ENCODE measurements at places on chromosomes 16 and 17.
A peak's percentile ranks its signal among the peaks of the same experiment; 100 is the strongest.

DNA sequence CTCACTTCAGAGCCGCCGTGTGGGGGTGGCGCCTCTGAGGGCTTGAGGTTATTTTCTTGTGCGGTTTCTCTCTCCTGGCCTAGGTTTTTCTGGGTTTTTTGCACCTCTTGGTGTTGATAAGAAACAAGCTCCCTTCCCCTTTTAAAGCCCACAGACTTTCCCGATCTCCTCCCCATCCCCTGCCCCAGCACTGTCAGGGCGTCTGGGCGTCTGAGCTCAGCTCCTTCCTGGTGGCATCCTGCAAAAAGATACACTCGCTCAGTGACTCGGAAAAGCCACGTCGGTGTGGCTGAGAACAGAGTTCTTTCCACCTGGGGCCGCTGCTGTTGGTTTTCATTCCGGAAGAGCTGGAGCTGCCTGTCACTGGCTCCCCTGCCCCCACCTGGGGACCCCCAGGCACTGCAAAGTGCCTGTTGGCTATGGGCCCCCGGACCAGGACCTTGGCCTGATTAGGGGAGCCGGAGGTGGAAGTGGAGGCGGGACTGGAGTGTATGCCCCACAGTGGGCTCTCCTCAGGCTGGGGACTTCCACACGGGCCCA, 14.5 kb downstream of the BAIAP2 start:
- DNase-seq = no peak

DNA sequence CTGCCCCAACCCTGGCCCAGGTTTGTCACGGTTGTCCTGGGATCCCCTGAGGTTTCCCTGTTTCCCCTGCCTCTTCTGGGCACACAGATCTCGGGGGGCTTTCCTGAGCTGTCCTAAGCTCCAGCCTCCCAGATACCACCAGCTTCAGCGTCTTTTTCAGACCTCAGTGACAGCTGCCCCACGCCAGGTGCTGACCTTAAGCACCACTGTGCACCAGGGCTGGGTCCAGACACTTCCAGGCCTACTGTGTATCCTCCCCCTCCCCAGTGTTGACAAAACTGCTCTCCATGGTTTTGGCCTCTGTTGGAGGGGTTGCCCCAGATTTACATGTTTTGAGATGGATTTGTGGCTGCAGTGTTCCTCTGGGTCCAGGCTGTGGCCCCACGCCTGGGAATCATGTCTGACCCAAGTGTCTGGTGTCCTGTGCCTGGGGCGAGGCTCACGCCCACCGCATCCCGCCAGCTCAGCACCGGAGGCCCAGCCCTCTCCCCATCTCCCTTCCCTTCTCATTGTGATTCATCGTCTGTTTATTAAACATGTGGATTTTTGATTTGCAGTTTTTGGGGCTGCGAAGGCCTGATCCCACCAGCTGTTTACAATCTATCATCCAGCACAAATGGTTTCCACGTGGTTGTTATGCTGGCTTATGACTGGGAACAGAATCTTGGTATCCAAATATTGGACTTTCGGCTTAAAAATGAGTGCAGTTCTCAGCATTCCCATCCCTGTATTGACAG, 82.1 kb downstream of the METRNL start:
- peak; percentile 95 for DNase-seq

DNA sequence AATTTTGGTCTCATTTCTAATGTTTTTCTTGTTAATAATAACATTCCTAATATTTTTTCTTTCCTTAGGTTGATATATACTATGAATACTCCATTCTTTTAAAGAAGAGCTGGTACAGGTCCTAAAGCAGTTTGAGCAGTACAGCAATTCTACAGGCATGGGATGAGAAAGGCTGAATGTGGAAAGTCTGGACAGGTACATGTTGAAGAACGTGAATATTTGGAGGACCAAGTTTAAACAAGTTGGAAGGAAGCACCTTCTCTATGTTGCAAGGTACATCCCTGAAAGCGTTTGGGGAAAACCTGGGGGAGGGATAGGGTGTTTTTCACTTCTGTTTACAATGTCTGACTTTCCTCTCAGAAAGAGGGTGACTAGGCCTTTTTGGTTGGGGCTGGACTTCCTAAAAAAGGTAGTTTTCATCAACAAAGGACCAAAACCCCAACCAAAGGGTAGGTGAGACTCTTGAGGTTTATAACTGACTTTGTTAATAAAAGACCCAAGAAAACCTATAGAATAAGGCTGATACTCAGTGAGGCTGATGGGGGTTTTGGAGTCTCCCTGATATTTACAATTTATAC, 95.9 kb upstream of the AXIN2 start:
- no peak for DNase-seq

DNA sequence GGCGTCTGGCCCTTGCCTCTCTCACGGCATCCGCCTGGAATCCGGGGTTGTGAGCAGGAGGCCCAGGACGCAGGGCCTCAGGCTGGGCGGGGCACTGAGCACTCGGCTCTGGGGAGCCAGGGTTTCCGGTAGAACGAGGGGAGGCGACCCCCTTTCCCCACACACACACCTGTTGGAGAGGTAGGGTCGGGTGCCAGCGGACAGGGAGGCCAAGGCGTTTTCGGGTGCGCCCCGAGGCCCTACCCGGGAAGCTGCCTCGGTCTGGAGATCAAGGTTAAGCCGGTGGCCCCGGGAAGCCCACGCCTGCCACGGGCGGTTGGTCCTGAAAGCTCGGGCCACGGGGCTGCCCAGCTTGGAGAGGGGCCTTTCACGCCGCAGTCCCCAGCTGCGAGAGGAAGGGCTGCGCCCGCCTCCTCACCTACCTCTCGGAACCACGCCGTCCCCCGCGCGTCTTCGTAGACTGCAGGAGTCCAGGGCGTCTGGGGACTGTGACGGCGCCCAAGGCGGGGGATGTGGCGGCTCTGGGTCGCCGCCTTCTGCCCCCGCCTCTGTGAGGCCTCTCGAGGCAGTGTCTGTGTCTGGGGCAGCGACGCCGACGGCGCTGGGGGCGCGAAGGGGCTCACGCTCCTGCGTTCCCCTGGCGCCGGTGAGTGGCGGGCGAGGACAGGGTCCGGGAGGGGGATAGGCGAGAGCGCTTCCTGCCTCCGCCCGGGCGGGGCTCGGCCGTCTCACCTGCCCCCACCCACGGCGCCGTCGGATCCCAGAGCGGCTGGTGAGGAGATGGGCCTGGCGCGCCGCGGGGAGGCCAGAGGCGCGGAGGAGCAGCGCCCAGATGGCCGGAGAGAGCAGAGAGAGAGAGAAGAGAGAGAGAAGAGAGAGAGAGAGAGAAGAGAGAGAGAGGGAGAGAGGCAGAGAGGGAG, 20.3 kb upstream of the HOXB9 start:
- no peak for DNase-seq

DNA sequence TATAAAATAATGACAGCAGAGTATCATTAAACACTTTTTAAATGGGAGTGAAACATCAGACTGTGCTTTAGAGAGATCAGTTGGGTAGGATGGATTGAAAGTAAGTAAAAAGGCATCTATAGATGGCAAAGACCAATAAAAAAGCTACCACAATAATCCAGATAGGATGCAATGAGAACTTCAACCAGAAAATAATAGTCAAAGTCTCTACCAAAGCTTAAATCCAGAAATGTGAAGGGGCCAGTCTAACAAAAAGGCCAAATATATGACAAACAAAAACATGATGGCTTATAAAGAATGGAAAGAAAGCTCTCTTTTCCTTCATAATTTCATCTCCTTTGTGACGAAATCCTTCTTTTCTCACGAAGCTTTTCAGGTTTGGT, 12.3 kb downstream of the KANSL1 start:
- no peak for DNase-seq

DNA sequence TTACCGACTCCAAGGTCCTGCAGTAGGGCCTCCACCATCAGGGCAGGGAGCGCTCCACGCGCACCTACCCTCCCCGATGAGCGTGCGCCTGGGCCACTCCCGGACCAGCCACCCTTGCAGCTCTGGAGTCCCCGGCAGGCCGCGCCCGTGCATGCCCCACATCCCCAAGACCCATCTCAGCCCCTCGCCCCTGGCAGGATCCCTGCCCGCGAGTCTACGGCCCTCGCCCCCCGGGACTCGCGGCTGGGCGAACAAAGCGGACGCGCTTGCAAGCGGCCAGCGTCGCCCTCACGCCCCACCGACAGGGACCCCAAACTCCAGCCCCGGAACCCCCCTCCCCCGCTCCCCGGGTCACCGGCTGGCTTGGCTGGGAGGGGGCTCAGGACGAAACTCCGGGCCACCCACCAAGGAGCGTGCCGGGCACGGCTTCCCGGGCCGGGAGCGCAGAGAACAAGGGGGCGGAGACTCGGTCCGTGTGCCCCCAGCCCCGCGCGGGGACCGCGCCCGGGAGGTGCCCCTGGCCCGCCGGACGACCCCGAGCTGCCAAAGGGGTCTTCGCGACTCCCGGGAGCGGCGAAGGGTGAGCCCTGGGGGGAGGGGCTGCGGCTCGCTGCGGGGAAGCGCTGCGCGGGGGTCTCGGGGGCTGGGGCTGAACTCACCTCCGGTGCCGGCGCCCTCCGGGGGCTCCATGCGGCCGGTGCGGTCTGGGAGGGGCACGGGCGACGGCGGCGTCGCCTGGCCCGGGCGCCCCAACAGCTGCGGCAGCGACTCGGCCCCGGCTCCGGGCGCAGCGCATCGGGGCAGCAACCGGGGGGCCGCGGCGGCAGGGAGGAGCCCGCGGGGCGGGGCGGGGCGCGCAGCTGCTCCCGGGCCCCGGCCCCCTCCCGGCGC, at the start of gene DBNDD1:
Gene DBNDD1 (minus strand): TSS at position 805 of the 891 bp plus-strand sequence. CDS start 115 bp downstream, at position 690.
- no peak for DNase-seq

All from vagina (tissue), 2 donors.